ENCODE measurements at places on chromosomes 2 and 18. TPM values are rescaled to one million over a fixed set of nuclear protein-coding genes. Genes with fewer than 3 reads are reported as not detected.
A peak's percentile ranks its signal among the peaks of the same experiment; 100 is the strongest.

EVA1A gene
- total RNA-seq: 3.6 TPM

UNC80 gene
- total RNA-seq: 0.27 TPM

DOK6 gene
- 2.1 TPM for total RNA-seq

TTN gene
- 11.3 TPM for total RNA-seq

REEP1 gene
- total RNA-seq: 7.1 TPM

GRCh38 chr2:74902281-74902860, 56.1 kb upstream of the POLE4 start:
- no peaks in the 10 kb centered on the region for H3K27me3 ChIP-seq
- no peaks in the 10 kb centered on the region for H3K4me1 ChIP-seq
- no peak overlapping the region for H3K4me3 ChIP-seq
- DNase-seq: no peak
- no peaks in the 10 kb centered on the region for H3K36me3 ChIP-seq
- H3K27ac ChIP-seq: no peak overlapping the region

- peak; percentile 23 for DNase-seq
- H3K27ac ChIP-seq: peak overlapping the region; percentile 31
- H3K27me3 ChIP-seq: no peaks in the 10 kb centered on the region
- no peaks in the 10 kb centered on the region for H3K4me1 ChIP-seq
- no peak overlapping the region for H3K4me3 ChIP-seq
These were observed 356.7 kb downstream of the NYAP2 start for GRCh38 chr2:225756198-225756597.

DNA sequence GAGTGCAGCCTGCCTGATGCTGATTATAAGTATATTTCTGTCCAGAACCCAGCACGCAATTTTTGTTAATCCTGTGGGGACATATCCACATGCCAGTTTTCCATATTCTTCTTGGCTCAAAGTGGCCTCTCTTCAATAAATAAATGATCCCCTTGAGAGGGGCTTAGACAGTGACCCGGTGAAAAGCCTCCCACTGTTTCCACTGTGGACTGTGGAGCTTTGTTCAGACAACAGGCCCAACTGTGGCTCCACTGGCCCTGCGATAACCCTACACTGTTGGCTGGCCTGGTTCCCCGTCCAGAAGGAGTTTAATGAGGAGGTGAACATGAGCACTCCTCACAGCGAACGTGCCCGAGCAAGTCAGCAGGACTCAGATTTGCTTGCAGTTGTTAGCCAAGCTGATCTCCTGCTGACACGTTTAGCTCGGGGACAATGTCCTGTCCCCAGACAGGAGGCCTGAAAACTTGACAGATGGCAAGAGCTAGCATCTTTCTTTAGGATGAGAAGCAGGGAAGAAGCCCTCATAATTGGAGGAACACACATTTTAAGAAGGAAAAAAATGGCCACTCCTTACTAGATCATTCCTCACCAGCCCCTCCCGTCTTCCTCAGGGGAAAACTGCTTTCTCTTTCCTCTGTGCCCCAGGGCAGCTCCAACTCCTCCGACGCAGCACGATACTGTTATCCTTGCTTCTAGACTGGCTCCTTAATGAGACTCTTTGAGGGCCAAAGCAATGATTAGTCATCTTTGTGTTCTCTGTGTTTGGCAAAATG, 20.0 kb upstream of the MTCL1 start:
- no peaks in the 10 kb centered on the region for H3K27me3 ChIP-seq
- no peak overlapping the region for H3K4me3 ChIP-seq
- DNase-seq: no peak
- no peak overlapping the region for H3K27ac ChIP-seq
- no peaks in the 10 kb centered on the region for H3K4me1 ChIP-seq

DNA sequence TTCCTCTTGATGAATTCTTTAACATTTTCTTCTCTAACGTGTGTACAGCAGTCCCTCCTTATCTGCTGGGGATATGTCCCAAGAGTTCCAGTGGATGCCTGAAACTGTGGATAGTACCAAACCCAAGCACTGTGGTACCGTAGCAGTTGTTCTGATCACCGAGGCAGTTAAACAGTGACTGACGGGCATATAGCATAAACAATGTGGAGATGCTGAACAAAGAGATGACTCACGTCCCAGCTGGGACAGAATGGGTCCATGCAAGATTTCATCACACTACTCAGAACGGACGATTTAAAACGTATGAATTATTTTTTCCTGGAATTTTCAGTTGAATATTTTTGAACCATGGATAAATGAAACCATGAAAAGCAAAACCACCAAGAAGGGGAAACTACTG, 54.5 kb upstream of the SPAG16 start:
- DNase-seq: no peak
- no peak overlapping the region for H3K27ac ChIP-seq
- peaks cover 12% of the 10 kb centered on the region for H3K4me1 ChIP-seq
- H3K27me3 ChIP-seq: no peaks in the 10 kb centered on the region
- no peaks in the 10 kb centered on the region for H3K36me3 ChIP-seq

GRCh38 chr2:69774984-69775982, 33.3 kb downstream of the ANXA4 start:
- no peaks in the 10 kb centered on the region for H3K36me3 ChIP-seq
- H3K27me3 ChIP-seq: no peaks in the 10 kb centered on the region
- DNase-seq: no peak
- H3K4me1 ChIP-seq: peaks cover 2% of the 10 kb centered on the region
- no peak overlapping the region for H3K4me3 ChIP-seq

- H3K27ac ChIP-seq: no peak overlapping the region
- no peaks in the 10 kb centered on the region for H3K4me1 ChIP-seq
- H3K27me3 ChIP-seq: no peaks in the 10 kb centered on the region
- no peaks in the 10 kb centered on the region for H3K36me3 ChIP-seq
- H3K4me3 ChIP-seq: no peak overlapping the region
These were observed 13.7 kb downstream of the C2orf81 start for GRCh38 chr2:74407682-74408081.

- H3K36me3 ChIP-seq: no peaks in the 10 kb centered on the region
- H3K4me3 ChIP-seq: no peak overlapping the region
- peak overlapping the region; percentile 100 for H3K27ac ChIP-seq
- H3K4me1 ChIP-seq: peaks cover 75% of the 10 kb centered on the region
These were observed 67.2 kb downstream of the POLR1A start for GRCh38 chr2:86038291-86039081.

DNA sequence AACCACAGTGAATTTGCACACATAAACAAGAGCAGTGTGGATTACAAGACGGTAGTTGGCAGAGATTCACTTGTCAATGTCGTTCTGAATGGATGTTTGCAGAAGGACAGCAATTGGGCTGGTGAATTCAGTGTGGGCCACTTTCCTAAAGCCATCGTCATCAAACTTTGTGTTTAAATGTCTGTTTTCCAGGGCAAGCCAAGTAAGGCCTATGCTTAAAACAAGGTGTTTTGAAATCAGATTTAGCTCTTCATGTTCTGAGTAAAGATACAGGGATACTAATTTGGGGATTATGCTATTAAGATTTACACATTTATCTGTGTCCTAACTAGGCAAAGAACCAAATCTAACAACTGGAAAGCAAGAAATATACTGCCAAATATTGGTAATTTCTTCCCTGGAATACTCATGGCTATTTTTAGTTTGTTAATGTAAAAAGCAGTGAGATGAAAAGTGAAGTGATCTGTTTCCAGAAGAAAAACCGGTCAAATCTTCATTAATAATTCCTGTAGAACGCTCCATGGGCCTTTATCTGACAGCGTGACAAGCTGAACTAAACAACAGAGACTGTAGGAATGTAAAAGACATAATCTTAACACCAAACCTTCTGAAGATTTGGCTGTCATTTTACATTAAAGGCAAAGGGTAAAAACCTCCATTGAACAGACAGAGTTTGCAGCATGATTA, 175.7 kb downstream of the ICOS start:
- no peak overlapping the region for H3K27ac ChIP-seq
- DNase-seq: no peak
- no peak overlapping the region for H3K4me3 ChIP-seq
- H3K4me1 ChIP-seq: no peaks in the 10 kb centered on the region
- no peaks in the 10 kb centered on the region for H3K36me3 ChIP-seq
